PC-3 (cell line): ENCODE measurements at places on chromosomes 11 and 22.

GRCh38 chr22:24432059-24432853 is 4.9 kb downstream of the ADORA2A start:
- H3K4me3 ChIP-seq: no peak overlapping the region
- H3K27me3 ChIP-seq: no peaks in the 10 kb centered on the region
- H3K36me3 ChIP-seq: no peaks in the 10 kb centered on the region
- DNase-seq: no peak

DNA sequence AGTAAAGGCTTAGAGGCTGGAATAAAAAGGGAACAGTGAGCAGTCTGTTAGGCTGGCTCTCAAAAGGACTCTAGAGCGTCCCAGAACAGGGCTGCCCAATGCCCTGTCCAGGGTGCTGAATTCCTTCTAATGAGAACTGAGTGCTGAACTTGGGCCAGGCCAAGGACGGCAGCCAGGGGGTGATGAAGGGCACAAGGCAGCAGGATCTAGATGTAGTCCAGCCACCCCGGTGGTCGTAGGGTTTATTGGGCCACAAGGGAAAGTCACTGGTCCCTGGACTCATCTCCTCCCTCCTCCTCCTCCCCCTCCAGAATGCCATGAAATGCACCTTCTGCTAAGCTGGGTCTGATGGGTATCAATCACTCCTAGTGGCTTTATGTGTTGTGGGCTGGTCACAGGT is 19.2 kb downstream of the NPTXR start:
- H3K27me3 ChIP-seq: no peaks in the 10 kb centered on the region
- no peaks in the 10 kb centered on the region for H3K36me3 ChIP-seq
- H3K4me3 ChIP-seq: no peak overlapping the region
- peak; percentile 67 for DNase-seq
- H3K27ac ChIP-seq: no peak overlapping the region

DNA sequence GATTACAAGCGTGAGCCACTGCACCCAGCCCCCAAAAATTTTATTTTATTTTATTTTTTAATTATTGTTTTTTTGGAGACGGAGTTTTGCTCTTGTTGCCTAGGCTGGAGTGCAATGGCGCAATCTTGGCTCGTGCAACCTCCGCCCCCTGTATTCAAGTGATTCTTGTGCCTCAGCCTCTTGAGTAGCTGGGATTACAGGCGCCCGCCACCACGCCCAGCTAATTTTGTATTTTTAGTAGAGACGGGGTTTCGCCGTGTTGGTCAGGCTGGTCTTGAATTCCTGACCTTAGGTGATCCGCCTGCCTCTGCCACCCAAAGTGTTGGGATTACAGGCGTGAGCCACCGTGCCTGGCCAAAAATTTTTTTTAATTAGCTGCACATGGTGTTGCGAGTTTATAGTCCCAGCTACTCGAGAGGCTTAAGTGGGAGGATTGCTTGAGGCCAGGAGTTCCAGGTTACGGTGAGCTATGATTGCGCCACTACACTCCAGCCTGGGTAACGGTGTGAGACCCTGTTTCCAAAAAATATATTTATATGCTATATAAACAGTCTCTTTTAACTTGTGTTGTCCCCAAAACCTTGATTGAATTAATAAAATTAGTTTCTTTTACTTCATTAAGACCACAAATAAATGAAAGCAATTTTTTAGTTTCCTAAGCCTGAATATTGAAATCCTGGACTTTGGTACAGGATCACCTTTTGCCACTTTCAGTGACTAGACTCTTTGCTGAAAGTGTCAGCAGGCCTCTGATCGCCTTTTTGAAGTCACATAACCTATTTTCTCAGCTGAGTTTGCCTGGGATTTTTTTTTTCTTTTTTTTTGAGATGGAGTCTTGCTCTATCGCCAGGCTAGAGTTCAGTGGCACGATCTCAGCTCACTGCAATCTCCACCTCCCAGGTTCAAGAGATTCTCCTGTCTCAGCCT is 16.2 kb downstream of the ATG13 start:
- no peak overlapping the region for H3K27ac ChIP-seq
- no peak for DNase-seq

DNA sequence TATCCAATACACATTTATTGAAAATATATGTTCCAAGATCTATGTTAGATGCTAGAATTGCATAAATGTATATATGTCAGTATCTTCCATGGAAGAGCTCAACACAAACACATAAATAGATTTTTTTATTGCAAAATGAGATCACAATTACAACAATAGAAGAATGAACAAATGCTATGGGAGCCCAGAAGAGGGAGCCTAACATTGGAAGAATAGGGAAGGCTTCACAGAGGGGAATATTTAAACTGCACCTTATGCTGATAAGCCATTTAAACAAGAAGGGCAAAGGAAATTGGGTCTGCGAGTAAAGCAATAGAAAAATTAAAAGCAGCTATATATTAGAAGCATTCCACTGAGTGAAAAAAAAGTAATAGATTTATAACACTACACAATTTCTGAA is 96.1 kb upstream of the LRRC55 start:
- no peak overlapping the region for H3K4me3 ChIP-seq
- no peak overlapping the region for H3K27ac ChIP-seq
- no peaks in the 10 kb centered on the region for H3K36me3 ChIP-seq
- H3K27me3 ChIP-seq: peaks cover 28% of the 10 kb centered on the region
- peak; percentile 31 for DNase-seq

DNA sequence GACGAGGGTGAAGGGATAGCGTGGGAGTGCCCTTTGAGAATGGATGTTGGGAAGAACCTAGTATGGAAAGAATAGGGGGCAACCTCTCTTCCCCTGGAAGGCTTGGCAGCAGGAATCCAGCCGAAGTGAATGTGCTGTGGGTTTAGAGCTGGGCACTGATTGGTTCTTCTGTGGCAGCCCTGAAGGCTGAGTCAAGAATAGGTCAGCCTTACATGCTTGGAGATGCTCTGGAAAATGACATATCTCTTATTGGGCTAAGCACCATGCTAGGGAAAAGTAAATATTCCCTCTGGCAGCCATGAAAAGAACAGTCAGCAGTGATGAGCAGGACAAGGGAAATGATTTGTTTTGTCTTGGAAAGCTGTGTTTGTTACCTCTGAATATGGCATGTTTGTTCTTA is 149.5 kb downstream of the COMMD9 start:
- no peak overlapping the region for H3K27ac ChIP-seq
- no peaks in the 10 kb centered on the region for H3K27me3 ChIP-seq
- DNase-seq: peak; percentile 17
- no peaks in the 10 kb centered on the region for H3K4me1 ChIP-seq

- H3K36me3 ChIP-seq: no peaks in the 10 kb centered on the region
- H3K27ac ChIP-seq: no peak overlapping the region
- H3K4me1 ChIP-seq: no peaks in the 10 kb centered on the region
- H3K27me3 ChIP-seq: no peaks in the 10 kb centered on the region
- DNase-seq: no peak
Measured at GRCh38 chr11:94910779-94911178, 62.6 kb downstream of the CWC15 start.

DNA sequence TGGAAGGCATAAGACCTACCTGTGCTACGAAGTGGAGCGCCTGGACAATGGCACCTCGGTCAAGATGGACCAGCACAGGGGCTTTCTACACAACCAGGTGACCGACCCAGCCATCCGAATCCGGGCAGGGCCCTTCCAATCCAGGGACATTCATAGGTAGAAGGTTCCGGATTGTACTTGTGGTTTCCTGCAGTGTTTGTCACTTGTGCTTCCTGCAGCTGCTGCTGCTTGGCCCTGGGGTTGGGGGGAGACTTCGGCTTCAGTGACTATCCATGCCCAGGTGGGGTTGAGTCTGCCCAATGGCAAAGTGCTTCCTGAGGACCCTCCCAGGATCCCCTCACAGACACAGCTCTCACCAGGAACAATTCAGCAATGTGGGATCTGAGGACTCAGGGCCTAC is 2.2 kb downstream of the APOBEC3A start:
- H3K36me3 ChIP-seq: no peaks in the 10 kb centered on the region
- H3K27me3 ChIP-seq: no peaks in the 10 kb centered on the region
- H3K27ac ChIP-seq: no peak overlapping the region
- H3K4me3 ChIP-seq: no peak overlapping the region
- H3K4me1 ChIP-seq: no peaks in the 10 kb centered on the region

DNA sequence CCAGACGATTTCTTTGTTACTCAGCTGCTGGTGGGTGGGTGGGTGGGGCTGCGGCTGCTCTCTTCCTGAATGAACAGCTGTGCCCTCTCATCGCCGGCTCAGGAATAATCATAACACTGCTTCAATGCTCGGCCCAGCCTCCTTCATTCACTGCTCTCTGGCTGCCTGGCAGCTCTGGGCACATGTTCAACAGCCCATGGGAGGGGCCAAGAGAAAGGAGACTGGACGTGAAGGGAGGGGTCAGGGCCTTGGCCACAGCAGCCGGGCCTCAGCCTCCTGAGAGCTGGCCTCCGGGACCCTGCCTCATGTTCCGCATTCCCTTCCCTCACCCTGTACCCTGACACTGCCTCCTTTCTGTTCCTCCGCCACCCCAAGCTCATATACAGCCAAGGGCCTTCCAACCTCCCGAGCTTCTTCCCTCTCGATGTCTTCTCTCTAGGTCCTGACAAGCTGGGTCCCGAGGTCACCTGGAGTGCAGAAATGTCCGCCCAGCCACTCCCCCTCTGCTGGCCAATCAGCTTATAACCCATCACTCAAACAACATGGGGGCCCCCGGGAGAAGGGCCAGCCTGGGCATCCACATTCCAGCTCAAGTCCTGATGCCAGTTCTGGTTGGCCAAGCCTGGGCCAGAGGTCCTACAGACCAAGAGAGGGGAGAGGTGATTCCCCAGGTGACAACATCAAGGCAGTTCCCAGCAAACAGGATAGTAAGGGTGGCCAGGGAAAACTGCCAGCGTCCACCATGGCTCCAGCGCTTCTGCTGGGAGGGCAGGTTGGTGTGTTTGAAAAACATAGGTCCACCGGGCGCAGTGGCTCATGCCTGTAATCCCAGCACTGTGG is 3.2 kb upstream of the CSDC2 start:
- 0 out of 2 replicates have a peak, but pooled peaks cover under 1% of the 10 kb centered on the region for H3K4me1 ChIP-seq
- no peaks in the 10 kb centered on the region for H3K36me3 ChIP-seq
- H3K27me3 ChIP-seq: no peaks in the 10 kb centered on the region

- no peak overlapping the region for H3K27ac ChIP-seq
- H3K4me1 ChIP-seq: no peaks in the 10 kb centered on the region
- no peaks in the 10 kb centered on the region for H3K27me3 ChIP-seq
- no peak overlapping the region for H3K4me3 ChIP-seq
- DNase-seq: no peak
Measured at GRCh38 chr11:97019754-97020153, 629.9 kb downstream of the JRKL start.
